ENCODE measurements at places on chromosomes 1 and 21. TPM values are rescaled to one million over a fixed set of nuclear protein-coding genes. Genes with fewer than 3 reads are reported as not detected.

DNA sequence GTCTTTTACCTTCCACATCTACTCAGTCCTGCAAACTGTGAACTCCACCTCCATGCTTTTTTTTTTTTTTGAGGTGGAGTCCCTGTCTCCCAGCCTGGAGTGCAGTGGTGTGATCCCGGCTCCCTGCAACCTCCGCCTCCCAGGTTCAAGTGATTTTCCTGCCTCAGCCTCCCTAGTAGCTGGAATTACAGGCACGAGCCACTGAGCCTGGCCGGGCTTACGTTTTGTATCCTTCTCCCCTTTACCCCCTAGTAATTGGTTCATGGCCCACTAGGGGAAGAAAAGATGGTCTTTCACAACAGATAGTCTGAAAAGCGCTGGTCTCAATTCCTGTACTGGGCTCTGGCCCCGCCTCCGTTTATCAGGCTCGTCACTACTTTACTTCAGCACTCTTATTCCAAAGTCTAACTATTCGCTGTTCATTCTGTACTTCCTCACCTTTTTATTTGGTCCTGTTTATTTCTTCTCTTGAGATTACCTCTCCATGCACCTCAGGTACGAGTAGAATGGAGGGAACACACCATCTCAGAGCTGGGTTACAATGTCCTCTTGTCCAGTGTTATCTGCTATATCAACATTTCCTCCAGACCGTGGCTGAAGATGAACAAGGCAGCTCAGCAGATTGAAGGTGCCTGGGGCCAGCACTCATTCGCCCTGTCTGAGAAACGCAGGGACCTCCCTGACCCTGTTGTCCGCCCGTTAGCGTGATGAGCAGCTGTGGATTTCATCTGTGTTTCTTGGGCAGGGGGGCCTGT is 16.2 kb downstream of the CNST start:
- DNase-seq = no peak

DNA sequence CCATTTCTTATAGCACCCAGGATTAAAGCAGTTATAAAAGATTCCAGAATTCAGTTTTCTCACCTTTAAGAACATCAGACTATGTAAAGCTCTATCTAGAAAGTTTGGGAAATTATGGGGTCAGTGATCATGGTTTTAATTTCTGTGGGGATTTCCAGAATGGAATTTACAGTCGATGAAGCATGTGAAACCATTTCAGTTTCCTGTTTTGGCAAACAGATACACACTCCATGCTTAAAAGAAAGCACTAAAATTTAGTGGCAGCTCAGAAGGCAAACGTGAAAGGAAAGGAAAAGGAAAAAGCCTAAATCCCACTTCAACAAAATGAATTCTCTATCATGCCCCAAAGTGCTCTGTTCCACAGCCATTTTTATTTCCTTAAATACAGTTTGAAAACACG is 60.4 kb downstream of the FYB2 start:
- no peak for DNase-seq

DNA sequence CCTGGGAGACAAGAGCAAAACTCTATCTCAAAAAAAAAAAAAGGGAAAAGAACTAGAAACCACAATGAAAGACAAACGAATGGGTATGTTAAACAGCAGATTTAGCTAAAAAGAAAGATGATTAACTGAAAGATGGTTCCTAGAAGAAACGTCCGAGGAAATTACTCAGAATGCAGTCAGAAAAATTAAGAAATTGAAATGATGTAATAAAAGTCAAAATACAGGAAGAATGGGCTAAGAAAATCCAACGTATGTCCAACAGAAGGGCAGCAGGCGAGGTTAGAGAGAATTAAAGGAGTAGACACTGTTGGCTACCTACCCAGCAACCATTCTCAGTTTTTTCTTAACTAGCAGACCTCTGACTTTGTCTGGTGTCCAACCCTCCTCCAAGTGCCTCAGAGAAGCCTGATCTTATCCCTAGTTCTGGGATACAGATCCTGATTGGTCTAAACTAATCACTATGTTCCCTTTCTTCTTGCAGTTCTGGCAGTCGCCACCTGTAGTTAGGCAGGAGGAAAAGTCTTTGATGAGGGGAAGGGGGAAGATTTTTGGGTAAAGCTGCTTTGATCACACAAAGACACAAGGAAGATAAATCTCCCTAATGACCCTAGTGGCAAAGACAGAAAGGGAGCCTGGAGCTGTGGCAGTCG is 25.7 kb downstream of the GPR161 start:
- DNase-seq = no peak

- DNase-seq = no peak
Measured at GRCh38 chr1:230883967-230884366, 15.6 kb upstream of the C1orf198 start.

The SPRR2B gene
- total RNA-seq = not detected

The KRTAP10-6 gene
- total RNA-seq = not detected

DNA sequence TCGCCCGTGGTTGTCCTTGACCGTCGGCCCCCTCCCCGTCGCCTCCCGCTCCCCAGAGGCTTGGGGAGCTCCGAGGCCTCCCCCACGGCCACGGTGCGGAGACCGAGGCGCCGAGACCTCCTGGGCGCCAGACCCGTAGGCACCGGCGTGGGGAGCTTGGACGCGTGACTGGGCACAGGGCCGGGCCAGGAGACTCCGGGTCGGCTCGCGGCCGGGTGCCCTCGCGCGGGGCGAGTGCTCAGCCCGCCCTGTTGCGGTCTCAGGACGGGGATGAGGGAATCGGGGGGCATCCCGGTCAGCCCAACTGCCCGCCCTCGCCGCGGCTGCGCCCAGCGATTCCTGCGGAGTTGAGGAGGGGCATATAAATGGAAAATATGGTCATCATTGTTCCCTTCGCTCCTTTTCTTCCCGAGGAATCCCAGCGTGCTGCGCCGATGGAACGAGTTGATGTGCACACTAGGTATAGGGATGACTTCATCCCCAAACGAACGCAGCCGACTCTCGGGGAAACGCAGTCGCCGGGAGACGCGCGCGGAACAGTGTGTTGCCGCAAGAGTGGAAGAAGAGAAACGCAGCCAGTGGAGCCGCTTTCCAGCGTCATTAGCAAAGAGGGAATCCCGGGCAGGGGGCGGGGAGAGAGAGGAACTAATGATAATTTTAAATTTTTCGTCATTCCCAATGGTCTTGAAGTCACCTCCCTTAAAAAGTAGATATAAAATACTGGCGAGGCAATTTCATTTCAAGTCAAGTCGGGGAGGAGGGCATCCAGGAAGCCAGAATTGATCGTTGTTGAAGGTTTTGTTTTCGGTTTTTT is 747 bp upstream of the ENAH start:
- DNase-seq = no peak
